ENCODE measurements at places on chromosomes 6 and 20. TPM values are rescaled to one million over a fixed set of nuclear protein-coding genes. Genes with fewer than 3 reads are reported as not detected.

Gene DLK2
- total RNA-seq = 0.37 TPM

- no peaks in the 10 kb centered on the region for H3K27me3 ChIP-seq
- H3K36me3 ChIP-seq = no peaks in the 10 kb centered on the region
- peak overlapping the region; percentile 87 for H3K27ac ChIP-seq
These were observed 1.3 kb downstream of the ASF1A start for GRCh38 chr6:118895261-118895560.

Gene FRS3
- total RNA-seq = 3.9 TPM

- no peaks in the 10 kb centered on the region for H3K36me3 ChIP-seq
- H3K27ac ChIP-seq = no peak overlapping the region
- DNase-seq = no peak
- peaks cover 33% of the 10 kb centered on the region for H3K4me1 ChIP-seq
- no peak overlapping the region for H3K4me3 ChIP-seq
These were observed 10.4 kb downstream of the IGF2R start for GRCh38 chr6:159979136-159979874.

- peaks cover 9% of the 10 kb centered on the region for H3K4me1 ChIP-seq
- no peaks in the 10 kb centered on the region for H3K27me3 ChIP-seq
- no peak overlapping the region for H3K27ac ChIP-seq
- no peak overlapping the region for H3K4me3 ChIP-seq
These were observed 42.0 kb downstream of the CDS2 start for GRCh38 chr20:5168651-5169396.

Gene DPM1
- 57.0 TPM for total RNA-seq

- H3K4me1 ChIP-seq = no peaks in the 10 kb centered on the region
- DNase-seq = no peak
- no peak overlapping the region for H3K27ac ChIP-seq
- H3K36me3 ChIP-seq = no peaks in the 10 kb centered on the region
- no peak overlapping the region for H3K4me3 ChIP-seq
- H3K27me3 ChIP-seq = no peaks in the 10 kb centered on the region
These were observed 117.2 kb downstream of the BACH2 start for GRCh38 chr6:90179190-90180169.

- no peak overlapping the region for H3K27ac ChIP-seq
- DNase-seq = no peak
- peaks cover 4% of the 10 kb centered on the region for H3K4me1 ChIP-seq
- H3K27me3 ChIP-seq = no peaks in the 10 kb centered on the region
- H3K36me3 ChIP-seq = no peaks in the 10 kb centered on the region
These were observed 38.9 kb downstream of the MRAP2 start for GRCh38 chr6:84072442-84072997.
